Left kidney (tissue), 8 donors: ENCODE measurements at places on chromosomes 13 and 19.
A peak's percentile ranks its signal among the peaks of the same experiment; 100 is the strongest.

GRCh38 chr19:6041991-6042481 is 64.1 kb upstream of the RANBP3 start:
- no peak for DNase-seq

DNA sequence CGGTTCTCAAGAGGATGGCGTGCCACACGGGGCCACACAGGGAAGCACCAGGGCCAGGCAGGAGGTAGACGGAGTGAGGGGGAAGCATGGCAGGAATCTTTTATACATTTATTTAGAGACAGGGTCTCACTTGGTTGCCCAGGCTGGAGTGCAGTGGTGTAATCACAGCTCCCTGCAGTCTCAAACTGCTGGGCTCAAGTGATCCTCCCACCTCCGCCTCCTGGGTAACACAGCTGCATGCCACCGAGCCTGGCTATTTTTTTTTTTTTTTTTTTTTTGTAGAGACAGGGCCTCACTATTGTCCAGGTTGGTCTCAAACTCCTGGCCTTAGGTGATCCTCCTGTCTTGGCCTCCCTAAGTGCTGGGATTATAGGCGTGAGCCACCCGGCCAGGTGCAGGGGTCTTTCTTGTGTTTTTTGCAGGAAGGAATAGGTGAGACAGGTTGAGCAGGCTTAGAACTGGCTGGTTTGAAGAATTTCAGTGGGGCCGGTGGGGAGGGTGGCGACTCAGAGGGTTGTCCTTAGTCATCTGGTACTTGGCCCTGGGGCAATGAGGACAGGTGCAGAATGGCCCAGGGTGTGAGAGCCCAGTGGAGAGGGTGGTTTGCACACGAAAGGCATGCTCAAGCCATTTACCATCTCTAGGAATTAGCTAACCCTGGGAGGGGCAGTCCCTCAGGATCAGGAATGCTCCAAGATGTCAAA is 7.6 kb downstream of the SSC5D start:
- no peak for DNase-seq

DNA sequence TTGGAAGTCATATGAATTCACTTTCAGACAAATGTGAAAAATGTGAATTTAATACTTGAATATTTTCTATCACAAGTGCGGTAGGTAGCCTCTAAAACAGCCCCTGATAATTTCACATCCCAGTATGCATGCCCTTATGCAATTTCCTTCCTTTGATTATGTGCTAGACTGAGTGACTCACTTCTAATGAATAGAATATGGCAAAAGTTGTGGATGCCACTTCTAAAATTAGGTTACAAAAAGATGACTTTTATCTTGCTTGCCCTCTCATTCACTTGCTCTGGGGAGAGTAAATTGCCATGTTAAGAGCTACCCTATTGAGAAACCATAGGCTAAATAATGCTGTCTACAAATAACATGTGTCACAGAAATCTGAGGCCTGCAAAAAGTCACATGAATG is 402.5 kb upstream of the PCDH9 start:
- DNase-seq, result no peak

DNA sequence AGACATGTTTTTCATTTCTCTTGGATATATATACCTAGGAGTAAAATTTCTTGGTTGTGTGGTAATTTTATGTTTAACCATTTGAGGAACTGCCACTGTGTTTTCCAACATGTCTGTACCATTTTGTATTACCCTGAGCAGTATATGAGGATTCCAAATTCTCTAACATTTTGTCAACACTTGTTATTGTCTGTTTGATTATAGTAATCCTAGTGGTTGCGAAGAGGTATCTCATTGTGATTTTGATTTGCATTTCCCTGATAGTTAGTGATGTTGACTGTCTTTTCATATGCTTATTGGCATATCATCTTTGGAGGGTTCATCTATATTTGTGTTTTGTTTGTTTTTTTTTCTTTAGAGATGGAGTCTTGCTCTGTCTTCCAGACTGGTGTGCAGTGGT is 21.4 kb downstream of the GARRE1 start:
- DNase-seq, result no peak

DNA sequence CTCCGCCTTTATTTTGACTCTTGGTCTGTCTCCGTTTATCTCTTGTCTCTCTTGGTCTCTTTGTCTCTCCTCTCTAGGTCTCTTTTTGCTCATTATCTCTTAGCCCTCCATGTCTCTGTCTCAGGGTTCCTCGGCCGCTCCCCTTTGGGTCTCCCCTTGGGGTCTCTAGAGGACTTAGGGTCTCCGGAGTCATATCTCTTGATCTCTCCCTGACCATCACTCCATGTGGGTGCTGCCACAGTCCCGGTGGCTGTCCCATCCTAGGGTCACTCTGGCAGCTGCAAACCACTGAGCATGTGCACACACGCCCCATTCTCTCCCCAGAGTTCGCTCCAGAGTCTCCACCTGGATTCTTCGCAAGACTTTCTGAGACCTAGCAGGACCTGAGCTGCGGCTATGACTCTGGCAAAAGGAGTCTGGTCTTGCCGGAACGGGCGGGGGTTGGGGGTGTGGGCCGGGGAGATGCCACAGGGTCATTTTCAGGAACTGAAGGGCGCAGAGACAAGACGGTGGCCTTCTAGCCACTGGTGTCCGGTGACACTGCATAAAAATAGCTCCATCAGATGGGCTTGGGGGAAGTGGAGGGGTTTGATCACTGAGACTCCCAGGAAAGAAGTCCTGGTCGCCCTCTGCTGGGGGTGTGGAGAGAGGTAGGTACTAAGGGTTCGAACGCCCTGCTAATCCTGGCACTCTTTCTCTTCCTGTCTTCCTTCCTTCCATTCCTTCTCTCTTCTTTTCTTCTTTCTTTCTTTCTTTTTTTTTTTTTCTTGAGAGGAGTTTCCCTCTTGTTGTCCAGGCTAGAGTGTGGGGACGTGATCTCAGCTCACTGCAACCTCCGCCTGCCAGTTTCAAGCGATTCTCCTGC is 1.2 kb upstream of the KCNA7 start:
- DNase-seq, result no peak

DNA sequence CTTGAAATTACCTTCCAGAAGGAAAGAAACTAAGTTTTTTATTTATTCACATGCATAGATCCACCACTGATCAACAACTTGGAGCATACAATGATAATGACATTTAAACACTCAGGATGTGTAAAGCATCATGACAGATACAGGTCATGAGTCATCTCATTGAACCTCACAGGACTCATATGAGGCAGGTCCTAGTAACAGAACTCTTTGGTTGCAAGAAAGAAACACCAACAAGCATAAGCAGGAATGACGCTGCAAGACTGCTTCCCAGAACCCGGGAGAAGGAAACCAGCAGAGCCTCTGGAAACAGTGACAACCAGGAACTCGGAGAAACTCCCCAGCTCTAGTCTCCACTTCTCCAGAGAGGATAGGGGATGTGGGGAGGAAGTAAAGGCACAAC is 60.8 kb upstream of the IPO5 start:
- DNase-seq, result no peak

DNA sequence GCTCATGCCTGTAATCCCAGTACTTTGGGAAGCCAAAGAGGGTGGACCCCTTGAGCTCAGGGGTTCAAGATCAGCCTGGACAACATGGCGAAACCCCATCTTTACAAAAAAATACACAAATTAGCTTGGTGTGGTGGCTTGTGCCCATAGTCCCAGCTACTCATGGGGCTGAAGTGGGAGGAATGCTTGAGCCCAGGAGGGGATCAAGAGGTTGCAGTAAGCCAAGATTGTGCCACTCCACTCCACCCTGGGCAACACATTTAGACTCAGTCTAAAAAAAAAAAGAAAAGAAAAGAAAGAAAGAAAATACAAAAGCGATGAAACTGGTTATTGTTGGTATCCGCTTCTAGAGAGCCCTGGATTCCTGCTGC is 597.4 kb downstream of the UQCRFS1 start:
- DNase-seq, result no peak

- no peak for DNase-seq
Observed at GRCh38 chr19:38993271-38993670, 17.7 kb upstream of the FBXO17 start.

GRCh38 chr19:13808856-13809255 is 13.6 kb downstream of the ZSWIM4 start:
- DNase-seq, result no peak

DNA sequence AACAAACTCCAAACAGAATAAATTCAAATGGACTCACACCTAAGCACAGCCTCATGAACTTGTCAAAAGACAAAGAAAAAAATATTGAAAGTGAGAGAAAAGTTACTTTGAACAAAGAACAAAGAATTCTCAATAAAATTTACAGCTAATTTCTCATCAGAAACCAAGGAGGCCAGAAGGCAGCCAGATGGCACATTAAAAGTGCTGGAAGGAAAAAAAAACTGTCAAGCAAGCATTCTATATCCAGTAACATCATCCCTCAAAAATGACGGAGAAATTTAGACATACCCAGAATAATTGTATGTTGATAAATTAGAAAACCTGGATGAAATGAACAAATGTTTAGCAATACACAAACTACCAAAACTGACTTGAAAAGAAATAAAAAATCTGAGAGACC is 129.8 kb upstream of the UQCRFS1 start:
- no peak for DNase-seq

DNA sequence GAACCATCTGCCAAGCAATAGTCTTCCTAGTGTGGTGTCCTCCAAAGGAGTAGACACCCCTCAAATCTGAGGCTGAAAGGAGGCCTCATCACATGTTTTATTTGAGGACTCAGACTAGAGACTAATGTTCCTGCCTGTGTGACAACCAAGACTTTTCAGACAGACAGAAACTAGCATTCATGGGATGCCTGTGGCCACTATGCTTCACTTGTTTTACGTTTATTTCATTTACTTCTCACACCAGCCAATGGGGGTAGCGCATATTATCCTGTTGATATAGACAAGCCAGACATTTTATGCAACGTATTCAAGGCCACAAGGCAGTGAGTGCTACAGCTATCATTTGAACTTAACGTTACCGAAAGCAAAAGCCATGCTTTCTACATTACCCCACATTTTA is 391.7 kb upstream of the HTR2A start:
- no peak for DNase-seq

DNA sequence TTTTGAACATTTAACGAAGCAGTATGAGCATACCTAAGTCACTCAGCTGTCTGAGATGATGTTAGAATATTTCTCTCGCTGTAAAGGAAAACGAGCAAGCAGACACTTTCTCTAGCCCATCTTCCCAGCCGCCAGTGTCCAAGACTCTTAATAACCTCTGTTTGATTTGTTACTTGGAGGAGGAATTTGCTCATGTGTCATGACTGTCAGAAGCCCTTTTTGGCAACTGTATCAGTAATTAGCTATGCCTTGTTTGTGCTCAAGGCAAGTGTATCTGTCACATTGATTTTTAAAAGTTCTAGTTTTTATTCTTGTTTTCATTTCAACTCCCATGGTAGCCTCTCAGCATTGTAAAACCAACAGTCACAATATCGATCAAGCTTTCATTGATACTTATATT is 828.4 kb upstream of the SLC10A2 start:
- DNase-seq, result no peak

GRCh38 chr19:10283301-10284064 is 3.3 kb upstream of the ICAM4 start:
- DNase-seq, result no peak

GRCh38 chr13:27395007-27395510 is 29.4 kb upstream of the GTF3A start:
- DNase-seq, result no peak

GRCh38 chr13:36571444-36571843 is 102.4 kb upstream of the SERTM1 start:
- no peak for DNase-seq

DNA sequence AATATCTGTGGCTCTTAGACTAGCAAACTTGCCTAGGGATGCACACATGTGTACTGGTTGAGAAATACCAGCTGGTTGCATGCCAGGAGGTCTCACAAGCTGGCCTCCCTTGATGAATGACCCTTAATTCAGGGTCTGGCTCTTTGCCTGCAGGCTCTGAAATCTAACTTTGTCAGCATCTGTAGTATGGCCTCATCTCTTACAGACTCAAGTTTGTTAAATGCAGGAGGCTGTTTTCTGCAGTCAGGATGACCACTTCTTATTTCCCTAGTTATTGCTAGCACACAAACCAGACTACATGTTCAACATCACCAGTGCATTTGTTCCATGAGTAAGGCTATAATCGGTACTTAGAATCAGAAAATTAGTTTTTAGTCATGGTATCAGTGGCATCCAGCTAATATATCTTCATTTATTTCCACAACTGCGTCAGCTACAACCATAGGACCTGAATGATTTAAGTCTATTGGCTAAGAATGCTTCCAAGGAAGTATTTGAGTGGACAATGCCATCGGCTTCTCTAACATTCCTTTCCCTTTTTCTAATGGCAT is 23.3 kb upstream of the POSTN start:
- DNase-seq, result no peak

DNA sequence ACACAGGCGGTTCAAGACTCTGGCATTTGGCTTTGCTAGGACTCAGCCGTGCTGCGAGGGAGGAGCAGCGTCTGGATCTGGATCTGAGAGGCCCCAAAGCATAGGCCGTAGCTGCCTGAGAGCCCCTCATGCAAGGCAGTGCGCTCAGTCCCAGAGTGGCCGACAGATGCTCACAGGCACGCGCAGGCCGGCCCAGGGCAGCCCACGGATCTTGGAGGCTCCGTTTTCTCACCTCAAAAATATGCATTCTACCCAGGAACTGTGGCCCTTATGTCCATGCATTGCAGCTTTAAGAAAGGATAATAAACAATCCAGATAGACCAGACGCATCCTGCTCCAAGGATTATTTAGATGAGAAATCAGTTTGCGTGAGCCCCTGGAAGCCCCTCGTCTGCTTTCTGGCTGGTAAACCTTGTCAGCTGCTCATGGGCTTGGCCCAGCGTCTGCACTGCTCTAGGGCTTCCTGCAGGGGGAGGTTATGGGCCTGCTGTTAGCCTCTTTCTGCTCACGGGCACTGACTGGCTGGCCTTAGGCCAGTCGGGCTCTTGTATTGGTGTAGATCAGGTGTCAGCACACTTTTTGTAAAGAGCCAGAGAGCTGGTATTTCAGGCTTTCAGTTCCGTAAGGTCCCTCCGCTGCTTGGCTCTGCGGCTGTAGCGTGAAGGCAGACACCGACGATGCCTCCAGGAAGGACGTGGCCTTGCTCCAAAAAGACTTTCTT is 24.2 kb downstream of the TEX29 start:
- DNase-seq, result peak; percentile 50

DNA sequence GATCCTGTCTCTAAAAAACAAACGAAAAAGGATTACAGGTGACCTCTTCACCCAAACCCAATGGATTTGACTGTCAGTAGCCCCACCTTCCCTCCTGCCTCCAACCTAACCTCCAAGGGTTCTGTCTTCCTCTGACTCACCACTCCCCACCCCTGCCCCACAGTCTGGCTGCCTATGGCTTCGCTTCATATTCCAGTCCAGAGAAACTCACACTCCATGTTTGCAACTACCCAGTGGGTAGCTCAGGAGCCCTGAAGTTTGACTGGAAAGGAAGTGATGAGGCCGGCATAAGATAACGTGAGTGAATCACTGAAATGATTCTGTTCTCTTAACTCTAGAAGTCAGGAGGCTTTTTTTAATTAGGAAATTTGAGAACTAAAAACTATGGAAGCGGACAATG is 303.9 kb downstream of the FOXO1 start:
- DNase-seq, result no peak
